T-helper 17 cell (primary cell): ENCODE measurements at places on chromosomes 6 and 20. TPM values are rescaled to one million over a fixed set of nuclear protein-coding genes. Genes with fewer than 3 reads are reported as not detected.
A peak's percentile ranks its signal among the peaks of the same experiment; 100 is the strongest.

DNA sequence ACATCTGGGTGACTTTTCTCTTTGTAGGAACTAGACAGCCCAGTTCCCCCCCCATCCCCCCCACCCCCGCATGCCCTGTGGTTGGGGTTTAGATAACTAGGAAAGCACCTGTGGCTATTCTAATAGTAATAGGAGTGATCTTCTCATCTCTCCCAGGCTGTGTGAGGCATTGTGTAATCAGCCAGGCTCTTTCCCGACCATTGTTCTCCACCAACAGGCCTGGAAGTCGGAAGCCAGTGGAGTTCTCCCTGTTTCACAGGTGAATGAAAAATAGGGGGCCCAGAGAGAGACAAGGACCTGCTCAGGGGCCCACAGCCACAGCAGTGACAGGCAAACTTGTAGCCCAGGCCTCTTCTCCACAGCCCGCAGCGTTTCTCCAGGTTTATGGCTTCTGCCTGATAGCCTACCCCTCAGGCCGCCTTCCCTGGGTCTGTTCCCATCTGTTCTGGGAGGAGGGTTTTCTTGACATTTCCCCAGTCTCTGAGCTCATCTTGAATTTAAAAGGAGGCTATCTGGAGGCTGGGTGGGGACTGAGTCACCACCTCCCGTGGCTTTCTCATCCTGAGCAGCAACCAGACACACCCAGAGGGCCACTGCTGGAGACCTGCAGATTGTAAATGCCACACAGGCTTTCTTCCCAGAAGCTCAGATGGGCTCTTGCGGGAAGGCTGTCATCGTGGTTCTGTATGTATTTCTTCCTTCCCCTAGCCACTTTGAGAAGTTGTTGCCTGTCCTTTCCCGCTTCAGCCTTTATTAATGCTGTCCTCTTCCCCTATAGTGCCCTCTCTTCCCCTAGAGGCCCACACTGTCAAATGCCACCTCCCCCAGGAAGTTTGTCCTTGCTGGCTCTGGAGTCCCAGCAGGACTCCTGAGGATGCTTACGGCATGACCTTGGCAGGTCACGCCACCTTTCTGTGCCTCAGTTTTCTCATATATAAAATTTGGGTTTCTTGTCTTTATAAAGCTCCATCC is 75.9 kb upstream of the MYL9 start:
- DNase-seq, result no peak
- H3K4me3 ChIP-seq, result peak overlapping the region; percentile 88
- H3K36me3 ChIP-seq, result peaks cover 2% of the 10 kb centered on the region
- H3K27me3 ChIP-seq, result no peaks in the 10 kb centered on the region
- peak overlapping the region; percentile 98 for H3K27ac ChIP-seq

DNA sequence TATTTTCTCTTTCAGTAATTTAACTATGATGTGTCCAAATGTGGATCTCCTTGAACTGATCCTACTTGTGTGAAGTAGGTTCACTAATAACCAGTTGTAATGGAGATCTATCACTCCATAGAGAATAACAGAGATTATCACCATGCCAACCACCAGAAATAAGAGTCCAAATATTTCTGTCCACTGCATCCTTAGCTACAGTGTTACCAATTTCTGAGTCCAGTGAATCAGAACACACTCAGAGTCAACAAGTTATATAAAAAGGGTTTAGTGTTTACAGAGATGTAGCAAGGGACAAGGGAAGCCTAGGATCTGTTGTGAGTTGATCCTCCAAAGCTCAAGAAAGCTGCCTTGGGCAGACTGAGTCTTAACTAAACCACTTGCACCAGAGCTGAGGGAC is 882.8 kb downstream of the TBC1D32 start:
- no peak overlapping the region for H3K4me3 ChIP-seq
- no peaks in the 10 kb centered on the region for H3K4me1 ChIP-seq
- DNase-seq, result no peak
- H3K27me3 ChIP-seq, result no peaks in the 10 kb centered on the region

- H3K4me3 ChIP-seq, result no peak overlapping the region
- peaks cover 18% of the 10 kb centered on the region for H3K4me1 ChIP-seq
- peaks cover 62% of the 10 kb centered on the region for H3K27me3 ChIP-seq
- no peak for DNase-seq
Observed at GRCh38 chr20:20000211-20000968, 16.8 kb upstream of the NAA20 start.

DNA sequence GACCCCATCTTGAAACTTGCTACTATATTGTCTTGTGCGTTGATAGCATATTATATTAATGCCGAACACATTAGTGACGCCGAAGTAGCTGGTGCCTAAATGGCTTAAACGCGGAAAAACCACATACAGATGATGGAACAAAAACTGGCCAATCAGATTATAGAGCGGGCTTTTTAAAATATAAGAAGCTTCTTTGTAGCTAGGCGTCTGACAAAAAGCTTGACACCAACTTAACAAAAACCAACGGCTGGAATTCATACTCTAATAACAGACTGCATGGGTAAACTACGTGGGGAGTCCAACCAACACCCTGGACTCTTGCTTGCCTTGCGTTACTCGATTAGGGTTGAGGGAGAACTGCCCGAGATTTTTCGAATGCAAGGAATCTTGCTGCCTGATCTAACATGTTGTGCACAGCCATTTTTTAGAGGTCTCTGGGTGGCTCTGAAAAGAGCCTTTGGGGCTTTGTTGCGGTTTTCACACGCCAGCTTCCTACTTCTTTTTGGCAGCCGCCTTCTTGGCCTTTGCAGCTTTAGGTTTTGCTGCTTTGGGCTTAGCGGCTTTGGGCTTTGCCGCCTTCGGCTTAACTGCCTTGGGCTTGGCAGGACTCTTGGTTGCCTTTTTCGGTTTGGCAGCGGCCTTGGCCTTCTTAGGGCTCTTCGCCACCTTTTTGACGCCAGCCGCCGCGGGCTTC is 45.7 kb downstream of the OR2B2 start:
- peak overlapping the region; percentile 94 for H3K4me3 ChIP-seq
- DNase-seq, result no peak
- peaks cover 32% of the 10 kb centered on the region for H3K4me1 ChIP-seq
- peak overlapping the region; percentile 98 for H3K27ac ChIP-seq
- no peaks in the 10 kb centered on the region for H3K36me3 ChIP-seq
- H3K27me3 ChIP-seq, result no peaks in the 10 kb centered on the region

DNA sequence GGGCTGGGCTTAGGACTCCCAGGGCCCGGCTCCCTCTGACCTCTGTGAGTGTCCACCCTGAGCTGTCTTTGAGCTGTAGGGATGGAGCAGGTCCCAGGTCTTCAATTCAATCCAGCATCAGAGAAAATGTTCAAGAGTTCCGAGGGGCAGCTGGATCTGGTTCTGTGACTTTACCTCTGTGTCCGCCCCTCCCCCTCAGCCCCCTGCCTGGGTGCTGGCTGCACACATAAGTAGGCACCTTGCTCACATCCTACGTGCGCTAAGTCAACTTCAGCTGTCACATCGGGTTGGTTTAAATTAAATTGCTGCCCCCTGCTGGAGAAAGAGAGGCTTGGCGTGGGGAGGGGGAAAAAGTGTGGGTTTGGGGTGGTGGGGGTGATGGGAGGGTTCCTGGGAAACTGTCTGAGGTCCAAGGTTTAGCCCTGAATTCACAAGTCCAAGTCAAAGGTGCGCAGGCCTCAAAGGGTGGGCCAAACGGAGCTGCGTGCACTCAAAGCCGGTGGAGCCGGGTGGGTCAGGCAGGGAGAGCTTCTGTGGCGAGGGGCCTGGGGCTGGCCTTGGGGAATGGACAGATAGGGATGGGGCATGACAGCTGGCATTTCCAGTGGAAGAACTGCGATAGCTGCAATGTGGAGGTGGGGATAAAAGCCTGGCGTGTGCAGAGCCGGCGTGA is 3.0 kb downstream of the WFDC5 start:
- H3K27me3 ChIP-seq, result peaks cover 11% of the 10 kb centered on the region
- DNase-seq, result no peak
- H3K36me3 ChIP-seq, result no peaks in the 10 kb centered on the region

DNA sequence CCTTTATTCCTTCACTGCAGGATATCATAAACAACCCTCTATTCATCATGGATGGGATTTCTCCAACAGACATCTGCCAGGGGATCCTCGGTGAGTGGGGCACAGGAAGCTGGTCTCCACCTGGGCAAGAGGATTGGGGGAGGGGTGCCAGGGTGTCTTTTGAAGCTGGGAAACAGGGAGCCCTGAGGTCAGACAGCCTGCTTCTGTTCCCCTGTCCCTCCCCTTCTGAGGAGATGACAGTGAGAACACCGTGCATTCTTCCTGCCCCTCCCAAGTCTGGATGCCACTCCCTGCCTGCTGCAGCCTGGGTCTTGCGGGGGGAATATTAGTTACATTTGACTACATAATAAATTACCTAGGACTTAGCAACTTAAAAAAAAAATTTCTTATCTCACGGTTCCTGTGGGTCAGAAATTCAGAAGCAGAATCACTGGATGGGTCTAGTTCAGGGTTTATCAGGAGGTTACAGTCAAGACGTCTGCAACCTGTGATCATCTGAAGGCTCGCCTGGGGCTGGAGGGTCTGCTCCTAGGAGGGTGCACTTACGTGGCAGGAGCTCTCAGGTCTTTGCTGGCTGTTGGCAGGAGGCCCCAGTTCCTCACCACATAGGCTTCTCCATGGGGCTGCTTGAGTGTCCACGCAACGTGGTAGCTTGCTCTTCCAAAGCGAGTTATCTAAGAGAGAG is 11.4 kb downstream of the CAPN11 start:
- H3K4me1 ChIP-seq, result peaks cover 12% of the 10 kb centered on the region
- no peak overlapping the region for H3K27ac ChIP-seq
- peaks cover 2% of the 10 kb centered on the region for H3K36me3 ChIP-seq
- H3K4me3 ChIP-seq, result no peak overlapping the region

- no peak overlapping the region for H3K4me3 ChIP-seq
- no peak overlapping the region for H3K27ac ChIP-seq
- H3K36me3 ChIP-seq, result no peaks in the 10 kb centered on the region
- DNase-seq, result no peak
- H3K27me3 ChIP-seq, result peaks cover 29% of the 10 kb centered on the region
Observed at GRCh38 chr6:99132026-99132635, 184.4 kb upstream of the FBXL4 start.

- H3K4me1 ChIP-seq, result no peaks in the 10 kb centered on the region
- no peak overlapping the region for H3K4me3 ChIP-seq
- no peaks in the 10 kb centered on the region for H3K36me3 ChIP-seq
- DNase-seq, result no peak
- no peaks in the 10 kb centered on the region for H3K27me3 ChIP-seq
Observed at GRCh38 chr20:11338496-11339306, 579.0 kb upstream of the BTBD3 start.

GRCh38 chr6:62285612-62286469 is at the start of gene KHDRBS2:
Gene KHDRBS2, minus strand, starts transcription at chr6:62286225.
- H3K36me3 ChIP-seq, result no peaks in the 10 kb centered on the region
- no peak for DNase-seq
- no peak within 1 kb of the TSS for H3K27ac ChIP-seq
- no peaks in the 10 kb centered on the region for H3K4me1 ChIP-seq
- H3K27me3 ChIP-seq, result peaks cover 7% of the 10 kb centered on the region

DNA sequence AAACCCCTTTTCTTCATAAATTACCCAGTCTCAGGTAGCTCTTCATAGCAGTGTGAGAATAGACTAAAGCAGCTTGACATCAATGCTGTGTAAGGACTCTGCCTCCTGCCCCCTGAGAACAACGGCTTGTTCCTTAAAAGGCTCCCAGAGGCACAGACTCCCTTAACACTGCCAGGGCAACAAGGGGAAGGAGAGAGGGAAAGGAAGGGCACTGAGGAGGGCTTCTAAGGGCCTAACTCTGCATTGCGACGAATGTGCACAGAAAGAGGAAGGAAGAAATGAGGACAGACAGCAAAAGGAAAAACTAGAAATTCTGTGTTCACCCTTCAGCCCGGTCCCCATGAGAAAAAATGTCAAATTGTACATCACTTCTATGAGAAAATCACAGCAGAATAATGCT is 74.0 kb downstream of the AGPAT4 start:
- H3K27me3 ChIP-seq, result no peaks in the 10 kb centered on the region
- H3K27ac ChIP-seq, result no peak overlapping the region
- H3K36me3 ChIP-seq, result no peaks in the 10 kb centered on the region
- no peak overlapping the region for H3K4me3 ChIP-seq

DNA sequence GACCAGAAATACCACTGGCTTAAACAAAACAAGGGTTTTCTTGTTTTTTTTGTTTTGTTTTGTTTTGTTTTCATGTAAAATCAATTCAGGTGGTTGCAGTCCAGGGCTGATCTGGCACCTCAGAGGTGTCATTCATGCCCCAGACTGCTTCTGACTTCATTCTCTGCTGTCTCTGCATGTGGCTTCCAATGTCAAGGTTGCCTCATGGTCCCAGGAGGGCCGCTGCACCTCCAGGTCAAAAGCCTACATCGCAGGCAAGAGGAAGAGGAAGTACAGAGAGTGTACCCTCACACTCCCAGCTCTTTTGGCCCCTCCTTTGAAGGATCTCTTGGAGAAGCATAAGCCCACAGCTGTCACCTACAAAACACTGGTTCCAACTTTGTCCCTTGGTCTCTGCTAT is 1.4 kb upstream of the BTN3A1 start:
- peaks cover 8% of the 10 kb centered on the region for H3K36me3 ChIP-seq
- no peak for DNase-seq
- H3K4me1 ChIP-seq, result peaks cover 51% of the 10 kb centered on the region
- H3K27ac ChIP-seq, result peak overlapping the region; percentile 100
- H3K27me3 ChIP-seq, result no peaks in the 10 kb centered on the region

GRCh38 chr6:139204978-139205377 is 70.1 kb downstream of the HECA start:
- H3K4me3 ChIP-seq, result no peak overlapping the region
- no peaks in the 10 kb centered on the region for H3K27me3 ChIP-seq
- no peaks in the 10 kb centered on the region for H3K4me1 ChIP-seq
- H3K36me3 ChIP-seq, result peaks cover 3% of the 10 kb centered on the region
- no peak for DNase-seq

DNA sequence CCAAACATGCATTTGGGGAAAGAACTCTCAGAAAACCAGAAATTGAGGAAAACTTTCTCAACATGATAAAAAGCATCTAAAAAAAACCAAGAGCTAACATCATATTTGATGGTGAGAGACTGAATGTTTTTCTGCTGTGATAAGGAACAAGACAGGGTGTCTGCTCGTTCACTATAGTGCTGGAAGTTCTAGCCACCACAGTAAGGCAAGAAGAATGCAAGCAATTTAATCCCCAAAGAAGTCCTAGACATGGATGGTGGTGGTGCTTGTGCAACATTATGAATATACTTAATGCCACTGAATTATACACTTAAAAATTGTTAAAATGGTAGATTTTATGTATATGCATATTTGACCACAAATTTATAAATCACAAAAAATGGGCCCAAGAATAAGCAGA is 53.4 kb downstream of the LYRM2 start:
- no peak for DNase-seq
- no peaks in the 10 kb centered on the region for H3K4me1 ChIP-seq
- no peaks in the 10 kb centered on the region for H3K27me3 ChIP-seq

The LAMA2 gene
- total RNA-seq, result 2.2 TPM

The HLA-DQA1 gene
- total RNA-seq, result 18.2 TPM

The POPDC3 gene
- total RNA-seq, result not detected

The GATA5 gene
- total RNA-seq, result not detected
